Activated gamma-delta T cell treated with anti-CD3 and anti-CD28 coated beads, Interleukin-2, amount 50 U/mL, for 16 hours (primary cell): ENCODE measurements at places on chromosomes 2 and 18.

GRCh38 chr2:161273038-161273760, 35.0 kb upstream of the PSMD14 start:
- DNase-seq, result no peak

- no peak for DNase-seq
Measured at GRCh38 chr2:224178056-224178455, 139.0 kb upstream of the SERPINE2 start.

DNA sequence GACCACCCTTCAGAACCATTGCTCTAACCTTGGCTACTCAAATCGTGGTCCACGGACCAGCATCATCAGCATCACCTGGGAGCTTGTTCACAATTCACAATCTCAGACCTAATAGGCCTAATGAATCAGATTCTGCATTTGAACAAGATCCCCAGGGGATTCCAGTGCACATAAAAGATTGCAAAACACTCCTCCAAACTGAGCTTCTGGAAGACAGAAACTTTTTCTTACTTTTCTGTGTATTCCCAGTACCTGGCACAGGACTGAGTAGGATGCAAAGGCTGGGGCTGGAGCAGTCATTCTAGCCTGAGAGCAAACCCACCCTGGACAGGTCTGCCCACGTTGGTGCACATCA, 115.1 kb upstream of the COPS8 start:
- no peak for DNase-seq

GRCh38 chr2:202084265-202084664, 11.2 kb downstream of the KIAA2012 start:
- DNase-seq, result no peak
